ENCODE measurements at places on chromosomes 7 and 10. TPM values are rescaled to one million over a fixed set of nuclear protein-coding genes. Genes with fewer than 3 reads are reported as not detected.

Gene MYH16
- not detected for total RNA-seq

Gene SUMF2
- 135 TPM for total RNA-seq

Gene IGFBP3
- total RNA-seq, result 0.27 TPM

Gene CTAGE6
- total RNA-seq, result 0.27 TPM

- DNase-seq, result no peak
Observed at GRCh38 chr10:95451568-95452524, 109.3 kb downstream of the SORBS1 start.

DNA sequence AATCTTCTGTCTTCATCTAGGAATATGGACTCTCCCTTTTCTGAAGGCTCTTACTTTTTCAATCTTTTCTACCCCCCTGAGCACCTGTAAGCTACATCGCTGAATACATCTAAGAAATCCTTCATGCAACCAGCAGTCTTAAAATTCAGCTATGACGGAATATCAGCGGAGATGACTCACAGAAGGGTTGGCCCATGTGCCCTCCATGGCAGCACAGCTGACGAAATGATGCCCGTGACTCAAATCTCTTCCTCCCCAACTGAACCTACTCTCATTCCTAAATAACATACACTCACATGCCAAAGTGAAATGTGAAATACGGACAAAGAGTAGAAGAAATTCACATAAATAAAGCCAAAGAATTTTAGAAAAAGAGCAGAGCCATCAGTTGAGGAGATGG lies 30.3 kb upstream of the NCAPG2 start:
- no peak for DNase-seq

Gene PAPOLB
- under 0.01 TPM for total RNA-seq

Gene VIPR2
- total RNA-seq, result 0.27 TPM

Gene GFRA1
- total RNA-seq, result under 0.01 TPM

Gene DMBT1
- total RNA-seq, result under 0.01 TPM

DNA sequence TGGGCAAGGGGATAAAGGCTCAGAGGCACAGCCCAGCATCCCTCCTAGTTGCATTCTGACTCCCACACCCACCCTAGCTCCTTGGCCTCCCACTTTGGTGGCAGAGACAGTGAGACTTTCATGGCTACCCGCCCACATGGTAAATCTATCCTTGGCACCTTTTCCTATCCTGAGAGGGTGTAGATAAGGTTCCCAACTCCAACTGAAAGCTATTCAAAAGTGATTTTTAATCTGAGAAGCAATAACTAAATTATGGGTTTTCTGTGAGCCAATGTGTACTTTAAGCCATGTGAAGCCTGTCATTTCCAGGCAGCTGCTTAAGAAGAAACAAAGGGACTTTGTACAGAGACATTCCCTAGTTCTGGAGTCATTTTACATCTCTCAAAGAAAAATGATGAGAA lies 9.1 kb downstream of the LAMB1 start:
- DNase-seq, result no peak

GRCh38 chr7:148487912-148488311 lies 102.7 kb upstream of the C7orf33 start:
- no peak for DNase-seq

GRCh38 chr7:105879782-105880181 lies 3.4 kb upstream of the ATXN7L1 start:
- DNase-seq, result no peak

Gene GRM8
- not detected for total RNA-seq

GRCh38 chr10:28986117-28986792 lies 302.6 kb upstream of the LYZL1 start:
- DNase-seq, result no peak

GRCh38 chr10:79065853-79066252 lies 2.9 kb upstream of the ZMIZ1 start:
- no peak for DNase-seq

Gene ANXA8
- under 0.01 TPM for total RNA-seq

DNA sequence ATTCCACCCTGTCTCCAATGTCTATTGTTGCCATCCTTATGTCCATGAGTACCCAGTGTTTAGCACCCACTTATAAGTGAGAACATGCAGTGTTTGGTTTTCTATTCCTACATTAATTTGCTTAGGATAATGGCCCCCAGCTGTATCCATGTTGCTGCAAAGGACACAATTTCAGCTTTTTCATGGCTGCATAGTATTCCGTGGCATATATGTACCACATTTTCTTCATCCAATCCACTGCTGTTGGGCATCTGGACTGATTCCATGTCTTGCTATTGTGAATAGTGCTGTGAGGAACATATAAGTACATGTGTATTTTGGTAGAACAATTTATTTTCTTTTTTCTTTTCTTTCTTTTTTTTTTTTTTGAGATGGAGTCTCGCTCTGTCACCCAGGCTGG lies 68.2 kb downstream of the TMEM178B start:
- no peak for DNase-seq

- DNase-seq, result no peak
Observed at GRCh38 chr7:67484244-67484751, 487.7 kb downstream of the TYW1 start.

Gene SYT15
- 0.27 TPM for total RNA-seq

DNA sequence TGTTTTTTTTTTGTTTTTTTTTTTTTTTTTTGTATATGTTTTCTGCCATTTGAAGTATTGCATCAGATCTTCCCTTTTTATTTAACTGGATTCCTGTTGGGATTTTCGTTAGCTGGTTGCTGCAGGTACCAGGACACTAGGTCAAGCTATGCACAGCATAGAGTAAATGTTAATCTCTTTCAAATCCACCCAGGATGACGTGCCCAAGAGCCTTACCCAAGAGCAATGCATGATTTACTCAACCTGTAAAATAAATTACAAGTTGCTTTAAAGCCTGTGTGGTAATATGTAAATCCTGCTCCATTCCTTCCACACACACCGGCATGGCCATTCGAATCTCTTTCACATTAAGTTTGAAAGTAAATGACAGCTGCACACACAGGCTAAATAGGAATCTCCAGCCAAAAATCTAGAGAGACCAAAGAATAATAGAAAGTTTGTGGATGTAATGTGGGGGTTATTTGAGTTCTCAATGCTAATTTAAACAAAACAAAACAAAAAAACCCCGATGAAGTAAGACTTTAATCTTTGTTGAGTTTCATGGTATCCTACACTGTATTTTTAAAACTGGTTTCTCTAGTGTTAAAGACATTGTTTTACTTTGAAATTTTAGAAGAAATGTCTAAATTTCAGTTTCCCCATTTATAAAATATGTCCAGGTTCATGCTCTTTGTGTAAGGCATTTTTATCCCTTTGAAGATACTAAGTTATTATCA lies 167.9 kb downstream of the FRMD4A start:
- no peak for DNase-seq

Gene CNTNAP2
- 0.54 TPM for total RNA-seq

- DNase-seq, result no peak
Observed at GRCh38 chr7:39733881-39734632, 110.7 kb downstream of the RALA start.

DNA sequence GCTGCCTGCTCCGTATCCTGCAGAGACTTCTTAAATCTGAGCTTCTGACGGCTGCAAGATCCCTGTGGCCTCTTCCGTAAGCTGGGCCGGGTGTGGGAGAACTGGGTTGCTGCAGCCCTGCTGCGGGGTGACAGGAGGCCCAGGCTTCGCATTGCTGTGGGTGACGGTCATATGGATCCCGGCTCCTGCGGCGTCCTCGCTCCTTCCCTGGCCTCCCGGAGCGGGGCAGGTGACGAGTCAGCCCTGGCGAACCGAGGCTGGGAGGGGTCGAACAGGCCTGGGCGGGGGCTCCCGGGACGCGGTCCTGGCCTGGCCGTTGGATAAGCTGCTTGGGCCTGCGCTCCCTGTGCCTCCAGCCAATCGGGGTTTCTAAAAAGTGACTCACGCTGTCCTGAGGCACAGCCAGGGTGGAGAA lies 7.8 kb upstream of the UBE2D1 start:
- DNase-seq, result no peak

Gene NUDT5
- 25.0 TPM for total RNA-seq

DNA sequence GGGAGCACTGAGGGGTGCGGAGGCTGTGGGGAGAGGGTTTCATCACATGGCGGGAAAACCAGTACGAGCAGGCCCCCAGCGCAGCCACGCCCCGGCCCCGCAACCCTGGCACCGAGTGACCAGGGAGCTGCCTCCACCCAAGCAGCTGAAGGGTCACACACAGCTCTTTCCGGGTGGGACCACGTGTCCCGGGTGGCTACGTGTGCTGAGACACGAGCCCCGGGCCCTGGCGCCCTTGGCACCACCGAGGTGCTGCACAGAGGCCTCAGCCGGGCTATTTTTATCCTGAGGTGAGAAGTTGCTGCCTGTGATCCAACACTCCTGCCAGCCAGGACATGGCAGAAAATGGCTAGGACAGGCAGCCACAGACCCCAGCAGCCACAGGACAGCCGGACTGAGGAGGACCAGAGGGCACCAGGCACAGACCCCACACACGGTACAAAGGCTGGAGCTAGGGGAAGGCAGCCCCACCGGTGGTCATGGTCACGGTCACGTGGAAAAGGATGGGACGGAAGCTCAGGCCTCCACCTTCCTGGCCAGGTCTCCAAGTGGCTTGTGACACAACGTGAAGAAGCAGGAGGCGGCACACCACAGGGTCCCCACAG lies 223.7 kb downstream of the MAD1L1 start:
- no peak for DNase-seq

DNA sequence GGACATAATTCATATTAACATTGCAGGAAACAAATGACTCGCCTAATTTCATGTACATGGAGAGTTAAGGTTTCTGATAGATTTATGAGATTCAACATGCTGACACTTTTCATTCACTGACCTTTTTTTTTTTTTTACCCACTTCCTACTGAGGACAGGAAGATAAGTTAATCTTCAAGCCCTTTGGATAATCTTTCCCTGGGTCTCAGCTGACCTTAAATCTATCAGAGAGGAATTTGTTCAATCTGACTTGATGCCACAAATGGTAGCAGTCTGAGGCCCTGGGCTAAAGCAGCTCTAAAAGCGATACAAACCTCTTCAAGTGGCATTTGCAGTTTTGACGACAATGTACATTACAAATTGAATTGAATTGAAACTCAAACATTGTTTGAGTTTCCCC lies 493.3 kb upstream of the SORCS1 start:
- peak; percentile 17 for DNase-seq

Gene TMEM213
- total RNA-seq, result not detected

DNA sequence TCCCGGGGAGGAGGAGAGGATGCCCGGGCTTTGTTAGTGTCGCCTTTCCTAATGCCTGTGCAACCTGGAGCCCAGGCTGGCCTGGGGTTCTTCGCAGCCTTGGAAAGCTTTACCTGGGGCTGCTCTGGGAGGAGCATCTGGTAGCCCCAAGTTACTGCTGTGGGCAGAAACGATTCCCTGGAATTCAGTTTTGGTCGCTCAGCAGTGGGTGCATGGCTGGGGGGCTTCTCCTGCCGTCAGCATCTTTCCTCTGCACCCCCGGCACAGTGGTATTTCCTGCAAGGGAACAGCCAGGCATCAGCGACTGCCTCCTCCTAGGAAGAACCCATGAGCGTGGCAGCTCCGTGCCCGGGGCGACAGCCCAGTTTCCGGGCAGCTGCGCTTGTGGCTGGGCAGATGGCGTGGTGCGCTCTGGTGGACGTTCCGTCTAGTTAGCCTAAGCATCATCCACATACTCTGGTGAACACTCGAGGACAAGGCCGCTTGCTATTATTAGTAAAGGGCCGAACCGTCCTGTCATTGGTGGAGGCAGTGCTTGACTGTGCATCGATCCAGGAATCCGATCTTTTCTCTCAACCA lies 107.0 kb upstream of the BTBD16 start:
- no peak for DNase-seq

- no peak for DNase-seq
Observed at GRCh38 chr10:8269976-8270375, 215.5 kb downstream of the GATA3 start.

DNA sequence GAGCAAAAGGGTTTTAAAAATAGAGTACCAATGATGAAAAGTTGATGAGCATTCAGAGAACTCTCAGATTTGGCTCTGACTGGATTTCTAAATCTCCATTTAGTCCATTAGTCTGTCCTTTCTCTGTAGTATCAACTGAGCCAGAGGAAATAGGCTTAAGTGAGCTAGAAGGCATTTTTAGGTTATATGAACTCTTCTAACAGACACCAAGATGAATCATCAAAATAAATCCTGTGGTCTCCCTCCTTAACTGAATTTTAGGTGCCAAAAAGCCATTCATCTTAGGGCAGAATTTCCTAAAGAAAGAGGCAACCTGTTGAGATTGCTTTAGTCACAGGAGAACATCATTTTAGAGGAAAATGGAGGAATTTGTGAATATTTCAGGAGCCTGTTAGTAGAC lies 305.1 kb downstream of the AUTS2 start:
- no peak for DNase-seq

DNA sequence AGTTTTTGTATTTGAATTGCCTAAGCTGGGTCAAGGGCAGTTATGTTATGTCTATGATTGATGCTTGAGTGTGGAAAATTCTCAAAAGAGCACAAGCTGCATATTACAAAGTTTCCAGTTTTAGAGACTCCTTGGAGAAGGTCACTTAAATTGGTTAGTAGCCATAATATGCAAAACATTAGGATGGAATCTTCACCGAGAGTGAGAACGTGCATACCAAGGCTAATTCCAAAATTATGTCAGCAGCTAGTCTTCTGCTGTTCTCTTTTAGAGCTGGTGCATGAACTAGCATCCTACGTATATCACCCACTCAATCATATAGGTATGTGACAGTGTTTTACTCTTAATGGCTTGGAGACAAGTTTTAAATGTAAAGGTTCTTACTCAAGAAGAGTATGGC lies 49.2 kb downstream of the MKX start:
- no peak for DNase-seq

GRCh38 chr7:55517191-55517633 lies 55.1 kb downstream of the VOPP1 start:
- no peak for DNase-seq

GRCh38 chr7:81956520-81956919 lies 186.7 kb upstream of the HGF start:
- no peak for DNase-seq

- no peak for DNase-seq
Observed at GRCh38 chr7:83547526-83547925, 101.4 kb downstream of the SEMA3E start.

DNA sequence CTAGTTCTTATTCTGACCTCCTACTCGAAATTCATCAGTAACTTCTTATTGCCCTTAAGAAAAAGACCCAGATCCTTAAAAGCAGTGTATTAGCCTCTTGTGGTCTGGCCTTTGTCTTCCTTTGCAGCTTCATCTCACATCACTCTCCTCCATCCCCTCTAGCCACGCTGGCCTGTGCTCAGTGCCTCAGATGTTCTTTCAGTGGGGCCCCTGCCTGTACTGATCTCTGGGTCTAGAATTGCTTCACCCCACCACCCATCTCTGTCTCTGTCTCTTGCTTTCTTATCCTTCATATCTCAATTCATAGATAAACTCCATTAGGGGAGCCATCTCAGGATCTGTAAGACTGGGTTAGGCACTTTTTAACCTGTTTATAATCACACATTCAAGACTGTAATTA lies 1178.5 kb upstream of the C7orf33 start:
- DNase-seq, result no peak

Gene CARD11
- total RNA-seq, result 15.1 TPM

Gene GRM3
- not detected for total RNA-seq

Gene AKR1D1
- total RNA-seq, result not detected

Gene PANK1
- total RNA-seq, result 3.8 TPM

GRCh38 chr7:138864667-138865066 lies 66.7 kb upstream of the ATP6V0A4 start:
- no peak for DNase-seq
